Small intestine (tissue), 16 donors: ENCODE measurements at places on chromosomes 16 and 17.
A peak's percentile ranks its signal among the peaks of the same experiment; 100 is the strongest.

DNA sequence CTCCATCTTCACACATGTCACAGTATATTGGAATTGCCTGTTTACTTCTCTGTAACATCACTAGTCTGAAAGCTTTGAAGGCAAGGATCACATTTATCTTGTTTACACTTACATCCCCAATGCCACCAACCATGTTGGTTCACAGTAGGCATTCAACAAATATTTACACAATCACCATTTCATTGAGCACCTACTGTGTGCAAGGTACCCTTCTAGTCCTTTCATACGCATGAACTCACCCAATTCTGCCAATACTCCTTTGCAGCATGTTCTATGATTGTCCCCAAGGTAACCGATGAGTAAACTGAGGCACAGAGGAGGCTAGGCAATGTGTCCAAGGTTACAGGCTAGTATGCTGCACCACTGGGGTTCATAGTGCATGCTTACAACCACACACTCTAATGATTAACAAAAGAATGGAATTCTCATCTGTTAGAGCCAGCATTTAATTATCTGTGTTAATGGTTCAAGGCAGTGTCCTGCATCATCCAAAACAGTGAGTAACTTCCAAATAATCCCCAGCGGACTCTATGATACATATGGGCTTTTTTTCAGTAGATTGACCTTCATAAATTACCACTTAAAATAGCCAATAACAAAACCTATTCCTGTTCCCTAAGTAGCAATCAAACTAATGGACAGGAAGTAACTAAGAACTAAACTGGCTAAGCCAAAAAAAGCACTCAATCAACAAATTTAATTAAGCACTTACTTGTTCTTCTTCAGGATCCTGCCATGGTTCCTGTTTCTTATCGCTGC lies 364.5 kb upstream of the XYLT1 start:
- DNase-seq, result no peak

DNA sequence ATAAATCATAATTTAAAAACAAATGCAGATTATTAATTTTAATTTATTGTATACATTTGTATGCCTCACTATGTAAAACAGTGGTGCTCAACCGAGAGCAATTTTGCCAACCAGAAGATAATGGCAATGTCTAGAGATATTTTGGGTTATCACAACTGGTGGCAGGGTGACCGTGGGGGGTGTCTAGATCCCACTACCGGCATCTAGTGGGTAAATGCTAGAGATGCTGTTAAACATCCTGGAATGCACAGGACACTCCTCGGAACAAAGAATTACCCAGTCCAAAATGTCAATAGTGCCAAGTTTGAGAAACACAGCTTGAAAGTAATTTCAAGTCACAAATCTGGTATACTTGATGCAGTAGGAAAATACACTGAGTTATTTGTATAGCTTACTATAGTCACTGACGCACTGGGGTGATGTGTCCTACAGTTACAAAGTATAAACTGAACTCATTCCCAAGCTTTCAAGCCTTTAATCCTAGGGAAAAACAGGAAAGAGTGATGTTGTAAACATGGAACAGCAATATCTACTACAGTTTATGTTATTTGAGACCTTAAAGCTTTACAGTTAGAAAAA lies 133.5 kb downstream of the BRIP1 start:
- no peak for DNase-seq

DNA sequence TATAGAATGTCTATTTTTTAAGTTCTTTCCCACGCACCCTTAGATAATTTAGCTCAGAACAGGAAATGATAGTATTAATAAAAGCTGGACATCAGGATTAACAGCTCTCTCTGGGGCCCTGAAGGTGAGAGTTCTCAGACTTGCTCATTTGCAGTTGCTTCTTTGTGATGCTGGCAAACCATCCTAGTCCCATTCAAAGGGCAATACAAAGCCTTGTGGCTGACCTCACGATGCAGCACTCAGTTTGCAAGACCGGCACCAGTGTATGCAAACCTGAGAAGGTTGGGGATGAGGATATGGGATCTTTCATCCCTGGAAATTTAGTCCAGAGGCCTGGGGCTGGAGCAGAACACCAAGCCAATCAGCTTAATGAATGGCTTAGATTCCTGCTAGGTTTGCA lies 29.3 kb downstream of the STH start:
- DNase-seq, result no peak

GRCh38 chr16:67594956-67595355 lies 32.6 kb downstream of the CTCF start:
- DNase-seq, result no peak

- DNase-seq, result no peak
These were observed 25.6 kb downstream of the CREBBP start for GRCh38 chr16:3854750-3855541.

DNA sequence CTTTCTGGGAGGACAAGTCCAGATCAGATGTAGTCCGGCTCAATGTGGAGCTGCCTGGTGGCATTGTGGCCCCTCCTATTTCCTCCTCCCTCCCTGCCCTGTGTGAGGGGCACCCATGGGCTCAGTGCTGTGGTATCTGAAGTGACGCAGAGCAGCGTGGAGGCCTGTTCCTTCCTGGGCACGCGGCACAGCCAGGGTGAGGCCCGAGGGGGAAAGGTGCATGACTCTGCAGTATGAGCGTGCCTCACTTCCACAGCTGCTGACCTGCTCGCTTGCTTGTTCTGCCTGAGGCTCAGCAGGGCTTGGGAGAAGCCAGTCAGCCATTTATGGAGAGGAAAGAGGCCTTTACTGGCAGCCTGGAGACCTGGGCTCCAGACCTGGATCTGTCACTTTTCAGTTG lies 11.7 kb downstream of the TMEM238L start:
- peak; percentile 69 for DNase-seq
